ENCODE measurements at places on chromosomes 11 and 22. TPM values are rescaled to one million over a fixed set of nuclear protein-coding genes. Genes with fewer than 3 reads are reported as not detected.

- no peak overlapping the region for H3K4me3 ChIP-seq
- no peaks in the 10 kb centered on the region for H3K4me1 ChIP-seq
- H3K27ac ChIP-seq, result no peak overlapping the region
Observed at GRCh38 chr22:48241658-48242057, 1479.2 kb downstream of the TBC1D22A start.

DNA sequence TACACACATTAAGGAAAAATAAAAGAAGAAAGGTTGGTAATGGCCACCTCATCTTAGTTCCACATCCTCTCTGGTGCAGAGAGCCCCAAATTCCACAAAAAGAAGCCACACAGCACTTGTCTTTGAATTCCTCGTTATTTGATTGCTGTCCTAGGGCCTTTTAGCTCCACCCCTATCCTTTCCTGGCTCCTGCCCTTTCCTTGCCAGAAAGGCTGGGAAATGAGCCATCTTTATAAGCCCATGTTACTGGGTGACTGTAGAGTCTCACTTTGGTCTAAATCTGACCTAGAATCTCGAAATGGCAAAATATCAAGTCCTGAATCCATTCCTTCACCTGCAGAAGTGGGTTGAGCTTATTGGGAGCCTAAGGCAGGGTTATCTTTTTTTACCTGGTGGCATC is 4.3 kb upstream of the TMEM132A start:
- H3K4me3 ChIP-seq, result no peak overlapping the region
- no peak overlapping the region for H3K27ac ChIP-seq
- H3K36me3 ChIP-seq, result peaks cover 38% of the 10 kb centered on the region
- DNase-seq, result no peak

GRCh38 chr11:11467312-11467711 is 114.3 kb upstream of the CSNK2A3 start:
- H3K27ac ChIP-seq, result no peak overlapping the region
- no peaks in the 10 kb centered on the region for H3K27me3 ChIP-seq
- H3K4me1 ChIP-seq, result no peaks in the 10 kb centered on the region
- no peak for DNase-seq

DNA sequence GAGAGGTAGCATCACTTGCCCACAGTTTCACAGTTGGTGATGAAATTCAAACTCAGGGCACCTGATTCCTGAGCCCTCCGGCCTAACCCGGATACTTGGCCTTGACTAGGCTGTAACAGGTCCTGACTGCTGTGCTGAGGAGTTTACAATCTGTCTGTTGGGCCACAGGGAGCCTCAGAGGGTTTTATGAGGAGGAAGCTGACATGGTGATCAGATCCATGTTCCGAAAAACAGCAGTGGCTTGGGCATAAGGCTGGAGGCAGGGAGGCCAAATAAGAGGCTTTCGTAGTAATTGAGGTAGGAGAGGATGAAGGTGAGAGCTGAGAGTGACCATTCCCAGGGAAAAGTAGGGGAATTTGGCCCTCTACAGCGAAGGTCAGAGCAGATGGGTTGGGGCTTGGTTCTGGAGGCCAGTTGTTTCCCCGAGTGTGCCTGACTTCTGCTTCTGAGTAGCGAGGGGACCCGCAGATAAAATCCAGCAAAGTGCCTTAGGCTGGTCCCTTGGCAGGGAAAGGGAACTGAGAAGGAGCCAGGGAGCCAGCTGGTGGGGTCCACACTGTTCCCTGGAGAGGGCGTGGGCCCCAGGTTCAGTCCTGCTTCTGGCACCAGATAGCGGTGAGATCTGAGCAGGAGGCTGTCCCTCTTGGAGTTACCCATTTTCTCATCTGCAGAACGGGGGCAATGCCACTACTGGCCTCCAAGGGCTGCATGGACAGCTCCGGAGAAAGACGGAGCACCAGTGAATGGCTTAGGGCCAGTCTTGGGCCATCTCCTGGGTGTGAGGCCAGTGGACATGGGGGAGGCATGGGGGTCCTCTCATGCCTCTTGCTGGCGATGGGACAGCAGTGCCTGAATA is 6.5 kb downstream of the PRDM11 start:
- H3K4me1 ChIP-seq, result peaks cover 8% of the 10 kb centered on the region
- no peak for DNase-seq
- no peak overlapping the region for H3K27ac ChIP-seq
- no peaks in the 10 kb centered on the region for H3K36me3 ChIP-seq

- H3K4me3 ChIP-seq, result no peak overlapping the region
- H3K27ac ChIP-seq, result no peak overlapping the region
- no peaks in the 10 kb centered on the region for H3K4me1 ChIP-seq
- no peaks in the 10 kb centered on the region for H3K36me3 ChIP-seq
- H3K27me3 ChIP-seq, result no peaks in the 10 kb centered on the region
Observed at GRCh38 chr22:35229865-35230264, 27.4 kb upstream of the HMGXB4 start.

- H3K4me3 ChIP-seq, result no peak overlapping the region
- no peaks in the 10 kb centered on the region for H3K36me3 ChIP-seq
- DNase-seq, result no peak
- H3K27me3 ChIP-seq, result no peaks in the 10 kb centered on the region
Observed at GRCh38 chr11:30740091-30740490, 153.9 kb upstream of the MPPED2 start.

PARVG gene
- 65.9 TPM for total RNA-seq

UQCR10 gene
- 86.3 TPM for total RNA-seq

DNA sequence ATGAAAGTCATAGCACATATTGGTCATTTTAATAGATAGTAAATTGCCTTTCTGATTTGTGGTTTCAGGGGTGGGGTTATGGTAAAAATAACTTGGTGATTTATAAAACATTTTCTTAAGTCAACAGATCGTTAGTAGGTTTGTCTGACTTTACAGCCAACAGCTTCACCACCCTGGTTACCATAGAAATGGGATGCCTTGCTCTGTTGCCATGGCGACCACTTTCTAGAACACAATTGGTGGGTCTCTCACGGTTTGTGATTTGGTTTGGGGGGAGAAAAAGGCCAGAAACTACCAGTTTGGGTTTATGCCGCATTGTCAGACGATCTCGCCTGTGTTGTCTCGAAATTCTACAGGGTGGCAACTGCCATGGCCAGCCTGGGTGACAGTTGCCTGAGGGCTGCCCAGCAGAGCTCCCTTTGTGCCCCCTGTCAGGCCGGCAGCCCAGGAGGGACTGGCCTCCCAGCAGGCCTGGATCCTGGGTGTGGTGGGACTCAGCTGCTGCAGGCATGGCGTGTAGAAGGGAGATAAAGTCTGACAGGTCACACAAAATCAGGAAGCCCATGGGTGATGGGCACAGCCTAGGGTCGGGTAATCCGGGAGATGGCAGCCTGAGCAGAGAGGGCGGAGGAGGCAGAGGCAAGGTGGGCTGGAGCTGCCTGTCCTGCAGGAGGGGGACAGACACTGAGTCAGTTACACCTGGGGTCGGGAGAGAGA is 30.9 kb downstream of the KCNC1 start:
- no peak overlapping the region for H3K4me3 ChIP-seq
- no peaks in the 10 kb centered on the region for H3K27me3 ChIP-seq
- DNase-seq, result peak; percentile 54

SYT7 gene
- total RNA-seq, result 4.8 TPM

GLB1L3 gene
- total RNA-seq, result 0.43 TPM

GRCh38 chr22:17769716-17770082 is 4.6 kb downstream of the BID start:
- no peaks in the 10 kb centered on the region for H3K27me3 ChIP-seq
- H3K27ac ChIP-seq, result no peak overlapping the region
- no peaks in the 10 kb centered on the region for H3K36me3 ChIP-seq
- DNase-seq, result no peak

DNA sequence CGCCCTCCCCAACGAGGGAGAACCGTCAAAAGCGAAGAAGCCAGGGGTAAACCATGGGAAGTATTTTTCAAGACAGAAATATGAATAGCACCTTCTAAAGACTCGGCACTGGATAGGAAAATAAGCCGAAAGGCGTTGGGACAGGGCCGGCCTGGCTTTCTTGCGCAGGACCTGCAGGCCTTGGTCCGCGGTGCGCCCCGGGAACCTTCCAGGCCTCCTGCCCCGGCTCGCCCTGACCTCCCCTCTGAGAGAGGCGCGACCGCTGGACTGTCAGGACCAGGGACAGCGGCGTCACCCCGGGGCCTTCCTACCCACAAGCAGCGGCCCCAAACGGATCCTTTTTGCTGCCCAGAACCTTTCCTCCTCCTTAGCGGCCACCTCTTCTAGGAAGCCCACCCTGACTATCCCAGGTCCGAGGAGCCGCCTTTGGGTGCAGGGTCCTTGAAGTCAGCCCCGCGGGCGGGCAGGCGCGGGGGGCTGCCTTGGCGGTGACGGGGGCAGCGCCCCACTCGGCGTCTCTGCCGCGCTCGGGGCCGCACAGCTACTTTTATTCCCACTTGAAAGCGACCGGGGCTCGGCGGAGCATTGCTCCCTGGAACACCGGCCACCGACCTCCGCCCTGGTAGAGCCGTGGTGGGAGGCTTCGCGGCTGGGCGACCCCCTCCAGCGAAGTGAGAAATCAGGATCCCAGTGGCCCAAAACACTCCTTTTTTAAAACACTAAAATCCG is 650 bp upstream of the MAPK11 start:
- peak overlapping the region; percentile 63 for H3K27ac ChIP-seq
- no peaks in the 10 kb centered on the region for H3K27me3 ChIP-seq
- H3K4me1 ChIP-seq, result peaks cover 43% of the 10 kb centered on the region
- peak; percentile 87 for DNase-seq

GRCh38 chr11:62542750-62543567 is 3.6 kb downstream of the AHNAK start:
- H3K4me3 ChIP-seq, result peak overlapping the region; percentile 85
- H3K4me1 ChIP-seq, result peaks cover 74% of the 10 kb centered on the region
- peak; percentile 89 for DNase-seq

OR52H1 gene
- 0.90 TPM for total RNA-seq

PDXP gene
- 6.1 TPM for total RNA-seq

DRICH1 gene
- total RNA-seq, result 0.96 TPM

MMP10 gene
- total RNA-seq, result 0.23 TPM

DNA sequence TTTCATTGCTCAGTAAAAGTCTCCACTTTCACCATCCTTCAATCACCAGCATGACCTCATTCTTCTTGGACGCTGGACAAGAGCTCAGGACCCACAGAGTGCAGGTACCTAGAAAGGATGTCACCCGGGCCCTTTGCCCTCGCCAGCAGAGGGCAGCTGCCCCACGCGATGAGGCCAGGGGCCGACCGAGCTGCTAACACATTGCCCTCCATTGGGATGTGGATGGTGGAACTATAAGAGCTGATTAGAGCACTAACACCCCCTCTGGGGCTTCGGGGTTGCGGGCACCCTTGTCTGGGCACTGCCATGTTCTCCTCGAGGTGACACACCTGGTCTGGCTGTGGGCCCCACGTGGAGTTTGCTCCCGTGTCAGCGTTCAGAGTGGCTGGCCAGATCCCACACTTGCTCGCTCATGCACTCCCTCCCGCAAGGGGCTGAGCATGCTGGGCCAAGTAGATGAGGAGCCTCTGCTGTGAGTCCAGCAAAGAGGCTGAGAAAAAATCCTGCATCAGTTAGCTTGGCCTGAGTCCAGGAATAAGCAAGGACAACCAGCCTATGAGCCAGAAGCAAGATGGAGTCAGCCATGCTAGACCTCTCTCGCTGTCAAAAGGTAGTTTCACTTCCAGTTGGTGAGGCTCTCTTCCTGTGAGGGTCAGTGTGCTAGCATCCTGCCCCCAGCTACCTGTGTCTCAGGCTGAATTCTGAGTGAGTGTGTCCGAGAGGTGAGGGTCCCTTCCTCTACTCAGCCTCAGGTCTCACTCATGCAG is 9.8 kb downstream of the KRTAP5-6 start:
- H3K36me3 ChIP-seq, result no peaks in the 10 kb centered on the region
- H3K27ac ChIP-seq, result no peak overlapping the region
- H3K27me3 ChIP-seq, result peaks cover 11% of the 10 kb centered on the region
- DNase-seq, result no peak
- H3K4me1 ChIP-seq, result no peaks in the 10 kb centered on the region

HSCB gene
- 12.0 TPM for total RNA-seq

GRCh38 chr11:43396617-43397016 is 37.9 kb downstream of the TTC17 start:
- no peak overlapping the region for H3K27ac ChIP-seq
- H3K36me3 ChIP-seq, result peaks cover 93% of the 10 kb centered on the region
- H3K4me1 ChIP-seq, result no peaks in the 10 kb centered on the region

GRCh38 chr11:107612445-107612844 is 21.5 kb downstream of the ELMOD1 start:
- no peak overlapping the region for H3K27ac ChIP-seq
- no peak overlapping the region for H3K4me3 ChIP-seq
- H3K36me3 ChIP-seq, result no peaks in the 10 kb centered on the region
- DNase-seq, result no peak
- H3K4me1 ChIP-seq, result no peaks in the 10 kb centered on the region

GRCh38 chr22:21009638-21010425 is 5.1 kb upstream of the P2RX6 start:
- peaks cover 11% of the 10 kb centered on the region for H3K4me1 ChIP-seq
- H3K36me3 ChIP-seq, result no peaks in the 10 kb centered on the region
- H3K27ac ChIP-seq, result no peak overlapping the region
- peak; percentile 65 for DNase-seq
- no peaks in the 10 kb centered on the region for H3K27me3 ChIP-seq

- no peak overlapping the region for H3K4me3 ChIP-seq
- H3K36me3 ChIP-seq, result no peaks in the 10 kb centered on the region
- H3K4me1 ChIP-seq, result peaks cover 15% of the 10 kb centered on the region
- no peaks in the 10 kb centered on the region for H3K27me3 ChIP-seq
Observed at GRCh38 chr22:46018859-46019258, 41.9 kb upstream of the WNT7B start.

SYNGR1 gene
- 14.0 TPM for total RNA-seq

DNA sequence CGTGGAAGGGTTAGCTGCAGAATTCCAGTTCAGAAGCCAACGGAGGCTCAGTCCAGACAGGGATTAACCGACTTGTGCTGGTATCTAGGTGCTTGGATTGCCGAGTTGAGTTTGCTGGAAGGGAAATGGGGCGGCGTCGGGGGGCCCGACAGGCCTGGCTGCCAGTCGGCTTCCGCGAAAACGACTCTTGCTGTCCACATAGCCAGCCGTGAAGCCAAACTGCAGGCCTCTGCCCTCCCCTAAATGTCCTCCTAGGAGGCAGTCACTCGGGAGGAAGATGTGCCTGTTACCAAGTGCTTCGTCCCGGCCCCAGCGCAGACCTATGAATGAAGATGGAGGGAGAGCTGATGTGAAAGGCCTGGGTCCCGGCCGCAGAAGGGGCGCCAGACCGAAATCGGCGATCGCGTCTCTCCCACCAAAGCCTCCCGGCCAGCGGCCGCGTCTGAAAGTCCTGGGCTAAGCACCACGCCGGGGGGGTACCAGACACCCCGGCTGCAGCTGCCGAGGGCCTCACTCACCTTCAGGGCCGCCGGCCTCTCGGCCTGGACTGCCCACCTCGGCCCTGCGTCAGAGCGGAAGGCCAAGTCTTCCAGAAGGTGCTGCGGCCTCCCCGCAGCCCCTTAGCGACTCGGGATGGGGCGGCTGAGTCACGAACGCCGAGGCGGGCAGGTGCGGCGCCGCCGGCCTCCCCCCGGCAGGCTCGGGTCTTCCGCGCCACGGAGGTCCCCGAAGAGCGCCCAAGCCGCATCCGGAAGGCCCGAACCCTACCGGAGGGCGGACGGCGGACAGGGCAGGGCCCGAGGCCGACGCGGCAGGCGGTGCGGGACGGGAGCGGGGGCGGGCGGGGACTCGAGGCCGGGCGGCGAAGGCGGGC is 7.5 kb downstream of the DPAGT1 start:
- peaks cover 16% of the 10 kb centered on the region for H3K4me1 ChIP-seq
- peak overlapping the region; percentile 90 for H3K27ac ChIP-seq
- DNase-seq, result peak; percentile 77
- peak overlapping the region; percentile 77 for H3K4me3 ChIP-seq
- H3K27me3 ChIP-seq, result no peaks in the 10 kb centered on the region
